ENCODE measurements at places on chromosomes 2 and 18.

DNA sequence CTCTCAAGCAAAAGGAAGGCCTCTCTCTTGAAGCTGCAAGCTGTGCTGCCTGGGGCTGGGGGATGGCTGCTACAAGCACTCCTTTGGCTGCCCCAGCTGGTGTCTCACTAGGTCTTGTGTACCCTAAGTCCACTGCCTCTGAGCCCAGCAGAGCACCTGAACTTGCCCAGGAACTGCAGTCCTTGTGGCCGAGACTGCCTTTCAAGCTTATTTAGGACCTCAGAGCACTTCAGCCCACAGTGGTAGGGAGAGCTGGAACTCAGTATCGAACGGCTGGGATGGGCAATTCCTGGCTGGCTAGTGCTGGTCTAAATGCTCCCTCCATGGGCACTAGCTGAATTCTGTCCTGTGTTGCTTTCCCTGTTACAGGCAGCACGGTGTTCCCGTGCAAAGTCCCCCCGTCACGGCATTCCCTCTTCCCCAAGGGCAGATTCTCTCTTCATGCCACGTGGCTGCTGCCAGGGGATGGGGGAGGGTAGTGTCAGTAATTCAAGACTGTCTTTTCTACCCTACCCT, 25.9 kb downstream of the STPG4 start:
- no peak for DNase-seq

GRCh38 chr18:76557026-76557575, 62.1 kb upstream of the ZNF516 start:
- no peak for DNase-seq

GRCh38 chr2:74625658-74626425, 22.3 kb downstream of the M1AP start:
- no peak for DNase-seq

DNA sequence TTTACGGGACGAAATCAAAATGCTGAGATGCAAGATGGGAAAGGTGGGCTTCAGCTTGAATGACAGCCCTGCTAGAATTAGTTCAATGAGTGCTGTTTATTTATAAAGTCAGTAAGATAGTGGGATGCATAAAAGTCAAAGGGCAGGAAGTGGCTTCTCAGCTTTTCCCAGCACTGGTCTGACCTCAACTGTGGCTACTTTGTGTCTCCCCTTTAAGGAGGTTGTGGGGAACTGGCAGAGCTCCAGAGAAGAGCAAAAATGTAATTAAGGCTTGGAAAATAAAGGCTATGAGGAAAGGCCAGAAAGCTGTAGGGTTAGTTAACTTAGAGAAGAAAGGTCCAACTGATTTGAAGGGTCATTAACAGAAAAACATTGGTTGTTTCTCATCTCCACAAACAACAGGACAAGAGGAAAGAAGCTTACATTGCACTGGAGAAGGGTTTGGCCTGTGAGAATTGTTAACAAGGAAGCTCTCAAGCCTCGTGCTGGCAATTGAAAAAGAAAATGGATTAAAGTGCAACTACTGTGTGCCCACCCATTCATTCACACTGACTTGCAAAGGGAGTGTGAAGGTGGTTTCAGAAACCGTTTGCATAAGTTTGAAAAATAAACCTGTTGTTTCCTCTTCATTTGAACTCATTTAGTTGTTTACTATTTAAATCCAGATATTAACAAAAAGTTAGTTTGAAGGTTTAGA, 68.8 kb upstream of the CD28 start:
- no peak for DNase-seq

GRCh38 chr18:72811047-72811446, 56.7 kb downstream of the NETO1 start:
- no peak for DNase-seq

GRCh38 chr2:237305579-237305978, 108.4 kb downstream of the COL6A3 start:
- no peak for DNase-seq

All from HCEC 1CT (cell line).